ENCODE measurements at places on chromosomes 4 and X.

- DNase-seq, result no peak
These were observed 51.3 kb upstream of the TMPRSS11F start for GRCh38 chr4:68180849-68181526.

DNA sequence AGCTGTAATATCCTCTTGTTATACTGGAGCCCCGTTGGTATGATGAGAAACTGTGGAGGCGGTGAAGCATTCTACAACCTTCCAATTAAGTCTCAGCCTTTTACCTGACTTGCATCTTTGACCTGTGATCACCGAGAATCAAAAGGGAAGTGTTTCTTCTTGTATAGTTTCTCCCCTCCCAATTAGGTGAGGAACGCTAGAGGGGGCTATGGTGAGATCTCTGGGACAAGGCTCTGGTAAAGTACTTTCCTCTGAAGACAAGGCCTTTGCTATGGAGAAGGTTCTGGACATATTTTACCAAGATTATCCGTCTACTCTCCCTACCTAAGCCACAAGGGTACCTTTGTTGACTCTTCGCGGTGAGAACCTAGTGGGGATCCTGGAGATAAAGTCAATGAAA lies 111.3 kb downstream of the CBLL2 start:
- DNase-seq, result no peak

DNA sequence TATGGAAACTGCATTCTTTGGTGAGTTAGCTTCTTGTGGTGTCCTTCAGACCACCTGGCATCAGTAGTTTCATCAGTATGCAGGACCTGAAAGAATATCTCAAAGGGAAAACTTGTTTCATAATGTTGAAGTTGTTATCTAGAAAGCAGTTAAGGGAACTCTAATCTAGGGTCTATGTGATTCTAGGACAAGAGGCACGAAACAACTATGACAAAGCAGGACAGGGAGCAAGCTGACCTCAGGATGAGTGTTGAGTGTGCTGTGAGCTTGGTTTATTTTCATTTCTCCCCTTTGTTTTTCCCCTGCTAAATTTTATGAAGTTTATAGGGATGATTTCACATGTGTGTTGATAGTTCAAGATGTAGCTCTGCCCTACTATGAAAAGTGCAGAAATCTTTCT lies 65.7 kb downstream of the MXRA5 start:
- no peak for DNase-seq

- no peak for DNase-seq
These were observed 999 bp downstream of the ZNF518B start for GRCh38 chr4:10456260-10456594.

DNA sequence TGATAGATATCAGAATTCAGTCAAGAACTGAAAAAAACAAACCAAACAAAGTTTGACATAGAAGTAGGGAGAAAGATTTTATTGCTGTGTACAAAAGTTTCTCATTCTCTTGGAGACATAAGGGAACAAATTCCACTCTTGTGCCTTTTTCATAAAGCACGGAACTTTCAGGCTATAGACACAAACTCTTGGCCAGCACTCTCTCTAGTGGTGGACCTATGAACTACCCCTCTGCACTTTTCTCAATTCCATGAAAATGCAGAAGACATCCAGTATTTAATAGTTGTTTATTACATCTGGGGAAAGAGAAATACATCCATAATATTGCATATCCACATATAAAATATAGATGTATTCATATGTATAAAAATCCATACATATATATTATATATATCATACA lies 291.6 kb upstream of the HS3ST1 start:
- no peak for DNase-seq

DNA sequence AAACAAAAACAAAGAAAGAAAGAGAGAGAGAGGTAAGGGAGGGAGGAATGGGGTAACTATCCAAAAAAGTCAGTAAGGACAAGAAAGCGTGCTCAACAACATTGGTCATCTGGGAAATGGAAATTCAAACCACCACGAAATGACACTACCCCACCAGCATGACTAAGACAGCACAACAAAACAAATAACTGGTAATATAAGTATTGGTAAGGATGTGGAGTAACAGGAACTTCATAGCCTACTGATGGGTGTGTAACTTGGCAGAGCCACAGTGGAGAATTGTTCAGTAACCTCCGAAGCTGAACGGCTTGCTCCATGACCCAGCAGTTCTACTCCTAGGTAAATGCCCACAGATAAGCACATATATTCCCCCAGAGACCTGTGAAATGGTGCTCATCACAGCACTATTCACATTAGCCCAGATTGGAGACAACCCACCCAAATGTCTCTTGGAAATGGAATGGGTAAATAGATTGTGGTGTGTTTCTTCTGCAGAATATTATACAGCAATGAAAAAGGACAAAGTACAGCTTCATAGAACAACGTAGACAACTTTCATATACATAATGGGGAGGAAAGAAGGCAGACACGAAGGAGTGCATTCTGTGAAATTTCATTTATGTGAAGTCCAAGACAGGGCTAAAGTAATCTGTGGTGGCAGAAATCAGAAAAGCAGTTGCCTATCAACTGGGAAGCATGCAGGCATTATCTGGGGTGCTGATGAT lies 95.5 kb upstream of the ATP6AP2 start:
- DNase-seq, result no peak

DNA sequence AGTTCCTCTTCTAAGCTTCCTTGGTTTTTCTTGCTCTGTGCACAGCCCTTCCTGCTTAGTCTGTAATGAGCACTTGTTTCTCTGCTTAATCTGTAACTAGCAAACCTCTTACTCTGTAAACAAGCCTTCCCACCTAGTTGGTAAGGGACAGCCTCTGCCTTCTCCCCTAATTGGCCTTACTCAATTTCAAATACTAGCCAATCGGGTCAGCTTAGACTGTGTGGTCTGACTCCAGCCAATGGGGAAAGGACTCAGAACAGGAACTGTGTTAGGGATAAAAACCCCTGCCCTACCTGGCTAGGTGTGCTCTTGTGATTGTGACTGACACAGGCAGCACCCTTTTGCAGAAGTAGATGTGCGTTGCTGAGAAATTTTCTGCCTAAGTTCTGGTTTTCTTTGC lies 136.5 kb upstream of the AADAT start:
- DNase-seq, result no peak

DNA sequence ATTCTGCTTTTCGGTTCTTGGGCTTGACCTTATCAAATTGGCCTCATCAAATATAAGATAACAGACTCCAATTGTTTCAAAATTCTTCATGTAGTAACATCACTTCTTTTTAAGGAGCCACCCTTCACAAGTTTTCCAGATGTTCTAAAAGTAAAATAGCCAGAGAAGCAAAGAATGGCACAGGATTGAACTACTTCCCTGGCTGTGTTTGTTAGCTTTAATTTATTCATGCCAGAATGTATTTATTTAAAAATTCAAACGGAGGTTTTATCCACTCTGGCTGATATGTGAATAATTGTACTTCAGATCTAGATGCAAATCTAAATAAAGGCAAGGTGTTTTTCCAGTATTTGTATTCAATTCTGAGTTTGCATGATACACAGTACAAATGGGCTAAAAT lies 581.3 kb upstream of the TENM3 start:
- no peak for DNase-seq

- no peak for DNase-seq
These were observed 52.2 kb downstream of the APOO start for GRCh38 chrX:23855569-23855968.

GRCh38 chrX:102712981-102713625 lies 855 bp downstream of the GPRASP2 start:
- no peak for DNase-seq

DNA sequence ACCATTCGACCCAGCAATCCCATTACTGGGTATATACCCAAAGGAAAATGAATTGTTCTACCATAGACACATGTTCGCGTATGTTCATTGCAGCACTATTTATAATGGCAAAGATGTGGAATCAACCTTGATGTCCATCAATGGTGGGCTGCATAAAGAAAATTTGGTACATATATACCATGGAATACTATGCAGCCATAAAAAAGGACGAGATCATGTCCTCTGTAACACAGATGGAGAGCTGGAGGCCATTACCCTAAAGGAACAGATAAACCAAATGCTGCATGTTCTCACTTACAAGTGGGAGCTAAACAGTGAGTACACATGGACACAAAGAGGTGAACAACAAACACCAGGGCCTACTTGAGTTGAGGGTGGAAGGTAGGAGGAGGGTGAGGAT lies 45.1 kb downstream of the SCML2 start:
- no peak for DNase-seq

GRCh38 chrX:95884186-95884585 lies 800.5 kb upstream of the DIAPH2 start:
- DNase-seq, result no peak

DNA sequence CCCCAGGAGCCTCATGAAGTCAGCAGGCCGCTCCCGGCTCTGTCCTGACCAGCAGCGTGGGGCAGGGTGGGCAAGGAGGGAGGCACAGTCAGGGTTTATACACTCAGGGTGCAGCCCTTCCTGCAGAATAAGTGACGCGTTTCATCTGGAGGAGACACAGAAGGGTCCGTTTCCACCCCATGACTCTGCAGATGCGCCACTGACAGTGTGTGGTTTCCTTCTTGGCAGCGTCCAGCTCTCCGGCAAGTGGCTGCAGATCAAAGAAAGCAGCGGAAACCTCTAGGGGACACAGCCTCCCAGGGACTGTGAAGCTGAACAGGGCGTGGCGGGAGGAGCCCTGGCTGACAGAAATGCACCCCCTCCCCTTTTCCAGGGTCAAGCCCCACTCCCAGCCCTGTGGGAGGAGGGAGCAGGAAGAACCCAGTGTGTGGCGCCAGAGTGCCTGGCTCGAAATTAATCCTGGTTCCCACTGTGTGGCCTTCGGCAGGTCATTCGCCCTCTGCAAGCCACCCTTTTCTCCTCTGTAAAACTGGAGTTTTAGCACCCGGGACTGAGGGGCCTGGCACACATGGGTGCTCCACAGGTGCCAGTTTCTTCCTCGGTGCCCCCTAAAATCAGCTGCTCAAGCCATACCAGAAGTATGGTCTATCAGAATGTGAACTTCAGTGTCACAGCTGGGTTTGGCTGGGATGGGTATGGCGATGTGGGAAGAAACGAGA lies 17.3 kb upstream of the TBC1D14 start:
- no peak for DNase-seq

GRCh38 chr4:101807351-101807750 lies 16.8 kb downstream of the BANK1 start:
- DNase-seq, result no peak

- peak; percentile 32 for DNase-seq
These were observed at the start of gene SOWAHD for GRCh38 chrX:119757979-119758730. Gene SOWAHD, plus strand, starts transcription at chrX:119758588. Its CDS starts 80 bp downstream, at chrX:119758668.

- no peak for DNase-seq
These were observed 721 bp downstream of the FAM184B start for GRCh38 chr4:17780501-17781299.

GRCh38 chr4:87657525-87657924 lies 7.4 kb downstream of the DMP1 start:
- DNase-seq, result no peak

DNA sequence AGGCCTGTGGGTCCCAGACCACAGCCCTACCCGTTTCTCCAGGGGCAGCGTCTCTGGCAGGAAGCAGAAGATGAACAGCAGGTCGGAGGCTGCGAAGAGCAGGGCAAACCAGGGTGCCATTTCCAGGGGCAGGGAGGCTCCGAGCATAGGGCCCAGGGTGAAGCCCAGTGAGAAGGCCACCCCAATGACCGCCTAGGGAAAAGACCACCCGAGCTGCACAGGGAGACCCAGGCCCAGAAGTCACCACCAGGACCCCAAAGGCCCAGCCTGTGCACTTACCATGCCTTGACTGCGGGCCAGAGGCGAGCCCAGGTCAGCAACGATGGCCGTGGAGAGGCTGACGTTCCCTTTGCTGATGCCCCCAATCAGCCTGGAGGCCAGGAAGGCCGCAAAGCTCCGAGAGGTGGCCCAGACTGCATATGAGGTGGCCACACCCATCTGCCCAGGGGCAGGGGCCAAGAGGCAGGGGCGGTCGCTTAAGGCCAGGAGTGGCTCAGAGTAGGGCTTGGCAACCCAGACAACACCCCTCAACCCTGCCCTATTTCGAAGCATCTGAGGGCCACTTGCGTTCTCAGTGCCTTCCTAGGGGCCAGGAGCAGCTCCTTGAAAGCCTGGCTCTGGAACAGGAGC lies 30.8 kb downstream of the NOP14 start:
- no peak for DNase-seq

GRCh38 chr4:632196-632790 lies 6.9 kb downstream of the PDE6B start:
- no peak for DNase-seq

GRCh38 chr4:117331817-117332216 lies 246.4 kb upstream of the TRAM1L1 start:
- DNase-seq, result no peak

- DNase-seq, result no peak
These were observed 799.8 kb downstream of the CCSER1 start for GRCh38 chr4:90926957-90927356.

GRCh38 chr4:150874338-150875226 lies 140.5 kb downstream of the LRBA start:
- DNase-seq, result no peak

DNA sequence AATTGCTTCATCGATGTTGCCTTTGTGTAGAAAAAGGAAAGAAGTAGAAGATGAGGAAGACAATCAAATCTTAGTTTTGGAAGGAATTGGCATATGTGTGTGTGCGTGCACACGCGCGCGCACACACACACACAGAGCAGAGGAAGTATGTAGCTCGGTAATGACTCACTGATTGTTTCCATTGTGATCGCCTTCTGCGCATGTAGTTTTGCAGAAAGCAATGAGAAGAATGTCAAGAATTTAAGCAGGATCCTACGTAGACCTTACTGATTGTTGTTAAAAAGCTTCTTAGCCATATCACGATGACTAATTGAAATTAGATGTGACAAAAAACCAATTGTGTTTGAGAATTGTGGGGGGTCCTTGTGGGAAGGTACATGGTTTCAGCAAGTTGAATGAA lies 12.8 kb upstream of the LIMCH1 start:
- DNase-seq, result no peak

DNA sequence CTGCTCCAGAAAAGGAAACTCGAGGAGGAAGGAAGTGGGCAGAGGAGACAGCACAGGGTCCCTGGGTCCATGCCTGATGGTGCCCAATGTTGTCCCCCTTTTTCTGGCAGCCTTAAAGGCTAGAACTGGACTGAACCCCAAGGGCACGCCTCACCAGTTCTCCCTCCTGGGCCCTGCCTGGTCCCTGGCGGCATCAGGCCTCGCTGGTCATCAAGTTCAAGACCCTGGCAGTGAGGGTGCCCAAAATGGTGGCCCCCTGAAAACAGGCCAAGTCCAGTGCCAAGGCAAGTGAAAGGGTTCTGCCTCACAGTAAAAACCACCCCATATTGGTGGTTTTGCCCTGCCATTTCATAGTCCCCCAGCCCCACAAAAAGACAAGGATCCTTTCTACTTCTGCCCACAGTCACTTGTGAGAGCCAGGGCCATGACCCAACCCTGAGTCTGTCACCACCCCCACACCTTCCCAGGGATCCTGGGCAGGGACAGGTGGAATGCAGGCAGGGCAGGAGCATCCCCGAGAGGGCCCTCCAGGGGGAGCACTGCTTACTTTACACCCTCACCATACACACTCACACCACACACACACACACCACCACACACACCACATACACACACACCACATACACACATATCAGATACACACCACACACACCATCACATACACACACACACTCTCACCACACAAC lies 107.6 kb downstream of the DCTD start:
- no peak for DNase-seq

All from T-helper 22 cell (primary cell).